HTR-8/SVneo (cell line): ENCODE measurements at places on chromosomes 7 and 10.

GRCh38 chr10:67621834-67622233 is 74.2 kb downstream of the CTNNA3 start:
- DNase-seq: no peak

- DNase-seq: no peak
Observed at GRCh38 chr7:21916176-21916575, 29.5 kb downstream of the CDCA7L start.

- DNase-seq: no peak
Observed at GRCh38 chr7:17948526-17949238, 8.4 kb upstream of the SNX13 start.

DNA sequence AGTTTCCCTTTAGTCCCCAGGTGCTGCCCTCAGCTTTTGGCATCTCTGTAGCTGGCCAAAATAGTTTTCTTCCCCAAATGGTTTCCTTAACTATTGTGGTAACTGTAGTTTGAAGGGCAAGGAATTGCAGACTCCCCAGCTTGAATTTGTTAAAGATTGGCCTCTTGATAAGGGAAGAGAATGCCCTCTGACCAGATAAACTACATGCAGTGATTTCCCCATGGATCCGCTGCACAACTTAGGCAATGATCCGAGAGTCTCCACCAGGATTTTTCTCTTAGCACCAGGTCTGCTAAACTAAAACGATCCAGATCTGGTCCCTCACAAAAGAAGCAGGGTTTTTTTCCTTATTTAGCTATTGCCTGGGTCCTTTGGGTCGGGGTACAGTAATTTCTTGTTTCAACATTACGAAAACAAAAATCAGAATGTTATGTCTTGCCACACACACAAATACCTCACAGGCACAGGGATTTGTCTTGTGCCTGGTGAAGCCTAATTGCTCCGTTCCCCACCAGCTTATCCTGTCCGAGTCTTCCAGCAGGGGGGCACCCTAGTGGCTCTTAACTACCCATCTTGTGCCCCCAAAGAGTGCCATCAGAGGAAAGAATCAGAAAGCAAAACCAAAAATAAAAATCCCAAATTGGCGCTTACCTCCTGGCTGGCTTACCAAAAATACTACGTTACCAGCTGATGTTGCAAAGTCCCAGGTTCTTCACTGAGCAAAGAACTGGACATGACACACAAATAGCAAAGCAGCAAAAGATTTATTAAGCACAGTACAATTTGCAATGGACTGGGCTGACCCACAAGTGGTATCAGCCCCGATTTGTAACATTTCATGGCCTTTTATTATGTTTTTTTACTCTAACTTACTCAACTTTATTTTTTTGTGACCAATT is 16.4 kb upstream of the STEAP2 start:
- no peak for DNase-seq

- DNase-seq: peak; percentile 74
Observed at GRCh38 chr10:30671026-30671616, 41.6 kb upstream of the LYZL2 start.

DNA sequence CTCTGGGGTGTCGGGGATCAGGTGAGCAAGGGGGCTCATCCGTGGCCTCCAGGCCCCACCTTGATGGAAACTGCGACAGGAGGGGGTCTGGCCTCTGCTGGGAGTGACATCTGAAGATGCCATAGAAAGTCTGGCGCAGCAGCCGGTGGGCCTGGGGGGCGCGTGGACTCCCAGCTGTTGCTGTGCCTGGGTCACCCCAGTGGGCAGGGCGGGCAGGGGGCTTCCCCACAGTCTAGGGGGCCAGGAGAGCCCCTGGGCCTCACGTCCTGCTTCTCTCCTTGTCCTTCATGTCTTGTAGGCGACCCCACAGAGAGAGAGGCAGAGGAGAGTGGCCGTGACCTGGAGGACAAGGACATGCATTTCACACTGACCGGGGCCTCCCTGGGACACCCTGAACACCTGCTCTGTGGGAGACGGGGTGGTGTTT is 450.5 kb downstream of the DNAJB6 start:
- no peak for DNase-seq

DNA sequence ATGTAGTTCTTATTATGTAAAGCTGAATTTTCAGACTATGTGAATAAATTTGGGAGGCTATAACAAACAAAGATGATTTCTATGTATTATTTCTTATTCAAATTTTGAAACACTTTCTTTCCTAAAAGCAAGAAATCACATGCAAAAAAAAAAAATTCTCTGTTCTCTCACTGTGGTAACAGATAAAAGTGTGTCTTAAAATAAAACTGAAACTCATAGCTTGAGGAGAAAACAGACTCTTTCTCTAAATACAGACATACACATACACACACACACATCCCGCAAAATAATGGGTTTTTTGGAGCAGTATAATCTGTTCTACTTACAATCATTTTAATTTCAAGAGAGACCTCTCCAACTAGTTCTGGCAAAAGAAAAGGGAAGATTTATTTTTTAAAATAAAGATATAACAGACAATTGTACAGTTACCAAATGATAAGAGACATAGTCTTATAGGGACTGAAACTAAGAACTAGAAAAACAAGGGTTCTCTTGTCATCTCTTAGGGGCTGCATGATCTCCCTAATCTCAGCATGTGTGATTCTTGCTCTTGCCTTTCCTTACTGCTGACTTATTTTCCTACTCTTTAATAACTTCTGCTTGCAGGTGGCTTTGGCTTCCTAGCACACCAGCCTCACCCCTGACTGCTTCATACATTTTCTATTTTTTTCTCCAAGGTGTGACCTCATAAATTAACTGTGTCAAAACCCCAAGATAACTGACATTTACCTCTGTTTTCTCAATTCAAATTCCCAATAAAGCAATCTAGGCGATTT is 483.5 kb upstream of the POT1 start:
- DNase-seq: no peak

- DNase-seq: peak; percentile 22
Observed at GRCh38 chr10:48506147-48506917, 98.5 kb downstream of the ARHGAP22 start.

DNA sequence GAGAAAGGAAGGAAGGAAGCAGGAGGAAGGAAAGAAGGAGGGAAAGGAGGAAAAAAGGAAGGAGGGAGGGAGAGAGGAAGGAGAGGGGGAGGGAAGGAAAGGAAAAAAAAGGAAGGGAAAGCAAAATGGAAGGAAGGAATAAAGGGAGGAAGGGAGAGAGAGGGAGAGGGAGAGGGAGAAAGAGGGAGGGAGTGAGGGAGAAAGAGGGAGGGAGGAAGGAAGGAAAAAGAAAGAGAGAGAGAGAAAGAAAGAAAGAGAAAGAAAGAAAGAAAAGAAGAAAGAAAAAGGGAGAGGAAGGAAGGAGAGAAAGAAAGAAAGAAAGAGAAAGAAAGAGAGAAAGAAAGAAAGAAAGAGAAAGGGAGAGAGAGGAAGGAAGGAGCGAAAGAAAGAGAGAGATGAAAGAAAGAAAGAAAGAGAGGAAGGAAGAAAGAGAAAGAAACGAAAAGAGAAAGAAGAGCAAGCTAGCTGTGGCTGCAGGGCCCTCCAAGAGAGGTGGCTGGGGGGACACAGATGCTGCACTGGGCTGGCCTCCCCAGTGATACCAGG is 472.4 kb upstream of the MGMT start:
- DNase-seq: no peak

DNA sequence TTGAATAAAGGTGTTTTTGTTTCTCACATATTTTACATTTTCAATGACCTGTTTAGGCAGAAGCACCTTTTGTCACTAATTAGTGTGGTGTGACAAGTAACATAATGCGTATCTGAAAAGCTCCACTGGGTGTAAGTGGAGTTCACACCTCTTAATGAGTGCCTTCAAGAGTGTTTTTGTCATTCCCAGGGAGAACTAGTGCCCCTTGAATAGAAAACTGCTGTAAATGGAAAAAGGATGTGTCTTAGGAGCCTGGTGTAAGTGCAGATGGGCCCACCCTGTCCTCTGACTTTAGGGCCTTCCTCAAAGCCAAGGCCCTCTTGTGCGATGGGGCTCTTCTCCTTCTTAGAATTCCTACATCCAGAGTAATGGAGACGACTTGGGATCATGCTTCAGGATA is 170.0 kb downstream of the MGMT start:
- no peak for DNase-seq

GRCh38 chr7:39985398-39985918 is 35.4 kb downstream of the CDK13 start:
- DNase-seq: no peak

- peak; percentile 15 for DNase-seq
Observed at GRCh38 chr10:29386342-29386999, 97.6 kb downstream of the LYZL1 start.

DNA sequence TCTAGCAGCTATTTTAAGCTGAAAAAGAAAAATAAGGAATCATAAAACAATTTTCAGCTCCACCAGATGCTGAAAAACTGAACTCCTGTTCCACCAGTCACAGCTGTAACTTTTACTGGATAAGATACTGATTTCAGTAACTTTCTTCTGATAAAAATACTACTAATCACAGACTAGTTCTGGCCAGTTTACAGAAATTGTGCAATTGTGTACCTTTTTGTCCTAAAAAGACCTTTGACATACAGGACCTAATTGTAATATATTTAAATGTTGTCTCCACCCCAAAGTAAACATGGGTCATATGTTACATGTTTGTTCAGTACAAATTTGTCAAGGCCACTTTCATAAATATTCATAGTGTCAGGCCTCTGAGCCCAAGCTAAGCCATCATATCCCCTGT is 27.1 kb upstream of the PIP start:
- no peak for DNase-seq

DNA sequence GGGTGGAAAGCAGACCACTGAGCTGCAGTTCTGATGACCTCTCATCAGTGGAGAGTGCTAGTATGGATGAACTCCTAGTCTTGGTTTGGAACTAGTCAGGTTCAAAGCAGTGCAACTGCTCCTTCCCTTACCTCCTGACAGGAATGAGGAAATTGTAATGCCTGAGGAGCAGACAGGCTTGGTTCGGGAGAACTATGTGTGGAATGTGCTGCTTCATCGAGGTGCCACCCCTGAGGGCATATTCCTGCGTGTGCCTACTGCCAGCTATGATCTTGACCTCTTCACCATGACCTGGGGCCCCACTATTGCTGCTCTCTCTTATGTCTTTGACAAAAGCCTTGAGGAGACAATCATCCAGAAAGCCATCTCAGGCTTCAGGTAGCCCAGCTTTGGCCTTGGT is 27.4 kb upstream of the NFKB2 start:
- peak; percentile 23 for DNase-seq

GRCh38 chr7:158733775-158734494 is 29.3 kb upstream of the NCAPG2 start:
- DNase-seq: no peak

DNA sequence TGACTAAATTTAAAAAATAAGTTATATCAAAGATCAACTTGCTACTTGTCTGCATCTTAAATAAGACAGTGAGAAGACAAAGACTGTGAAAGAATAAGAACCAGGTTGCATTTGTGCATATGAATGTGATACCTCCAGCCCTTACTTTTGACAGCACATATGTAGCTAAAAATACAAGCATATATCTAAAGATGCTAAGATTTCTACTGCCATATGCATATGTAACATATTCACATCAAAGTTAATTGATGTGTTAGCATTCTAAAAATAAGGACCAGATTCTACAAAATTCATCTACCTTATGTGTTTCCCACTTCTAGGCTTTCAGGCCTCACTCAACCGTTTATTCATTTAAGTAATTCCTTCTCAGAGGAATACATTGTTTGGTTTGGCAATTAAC is 1120.3 kb upstream of the LRRTM3 start:
- DNase-seq: no peak

DNA sequence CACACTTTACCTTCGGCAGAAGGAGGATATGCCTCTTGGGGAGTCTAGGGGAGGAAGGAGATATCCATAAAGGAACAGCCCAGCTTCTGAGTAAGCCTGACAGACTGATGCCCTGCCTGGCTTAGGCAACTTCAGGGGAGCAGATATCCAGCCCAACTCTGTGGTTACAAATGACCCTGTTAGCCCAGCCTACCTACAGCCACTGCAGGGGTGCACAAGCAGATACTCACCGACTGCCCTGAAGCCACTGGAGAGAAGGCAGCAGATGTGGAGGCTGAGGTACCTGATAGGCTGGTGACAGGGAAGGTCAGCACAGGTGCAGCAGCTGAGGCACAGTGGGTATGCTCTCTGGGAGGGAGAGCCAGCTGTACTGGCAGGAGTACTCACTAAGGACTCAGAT is 770.2 kb downstream of the GRID1 start:
- DNase-seq: no peak

DNA sequence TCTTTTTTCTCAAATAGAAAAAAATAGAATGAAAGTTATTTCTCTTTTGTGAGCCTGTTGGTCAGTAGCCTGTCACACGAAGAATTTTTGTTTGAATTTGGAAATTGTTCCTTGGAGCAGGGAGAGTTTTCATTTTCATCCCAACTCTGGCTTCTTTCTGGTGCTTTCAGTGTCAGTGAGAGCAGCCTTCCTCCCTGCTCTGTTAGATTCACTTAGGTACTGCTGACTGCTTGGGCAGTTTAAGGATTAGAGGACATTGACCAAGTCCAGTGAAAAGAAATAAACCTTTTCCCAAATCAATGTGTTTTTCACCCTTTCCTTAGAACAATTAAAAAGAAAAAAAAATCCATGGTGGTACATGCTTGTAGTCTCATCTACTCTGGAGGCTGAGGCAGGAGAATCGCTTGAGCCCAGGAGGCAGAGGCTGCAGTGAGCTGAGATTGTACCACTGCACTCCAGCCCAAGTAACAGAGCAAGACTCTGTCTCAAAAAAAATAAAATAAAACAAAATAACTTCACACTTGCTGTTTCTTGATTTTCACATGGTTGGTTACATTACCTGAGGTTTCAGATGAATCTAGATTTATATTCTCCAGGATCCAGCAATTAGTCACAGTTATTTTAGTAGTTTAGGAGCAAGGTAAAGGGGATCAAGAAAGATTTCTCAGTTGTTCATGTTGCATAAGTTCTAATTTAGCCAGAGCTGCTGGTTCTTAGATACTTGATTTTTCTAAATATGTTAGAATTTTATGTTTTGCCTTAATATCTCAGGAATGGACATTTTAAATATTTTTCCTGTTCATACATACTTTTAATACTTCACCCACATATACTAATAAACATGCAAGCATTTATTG is 63.1 kb downstream of the ZNRF2 start:
- no peak for DNase-seq

DNA sequence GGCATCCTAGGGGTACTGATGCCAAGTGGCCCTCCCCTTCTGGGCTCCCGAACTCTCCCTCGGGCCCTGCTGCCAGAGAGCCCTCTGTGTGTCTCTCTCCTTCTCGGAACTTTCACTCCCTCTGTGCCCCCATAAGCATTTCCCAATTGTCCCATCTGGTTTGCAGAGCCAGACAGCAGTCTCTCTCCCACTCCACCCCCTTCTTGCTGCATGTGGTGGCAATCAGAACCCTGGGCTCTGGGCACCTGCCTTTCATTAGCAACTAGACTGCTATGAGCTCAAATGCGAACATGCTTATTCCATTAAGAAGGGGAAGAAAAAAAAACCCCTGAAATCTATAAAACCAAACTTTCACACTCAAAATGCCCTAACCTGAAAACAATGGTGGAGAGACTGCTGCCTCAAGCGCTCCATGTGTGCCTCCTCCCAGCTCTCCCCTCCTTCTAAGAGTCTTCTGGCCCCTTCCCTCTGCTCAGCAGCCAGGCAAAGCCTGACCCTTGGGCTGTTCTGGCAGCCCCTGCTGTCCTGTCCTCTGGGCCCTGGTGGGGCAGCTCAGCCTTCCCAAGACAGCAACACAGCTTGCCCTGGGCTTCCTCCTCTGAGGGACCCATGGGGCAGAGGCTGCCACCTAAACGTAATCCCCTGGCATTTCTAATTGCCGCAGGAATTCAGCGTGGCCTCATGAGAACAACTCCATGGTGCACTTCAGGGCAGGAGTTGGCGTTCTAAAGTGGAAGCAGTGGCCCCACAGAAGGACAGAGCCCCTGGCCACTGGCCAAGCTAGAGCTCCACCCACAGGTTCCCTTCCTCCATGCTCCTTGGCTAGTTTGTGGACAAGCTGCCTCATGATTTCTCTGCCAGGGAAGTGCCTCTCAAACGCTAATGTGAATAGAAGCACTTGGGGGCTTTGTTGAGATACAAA is 415.4 kb downstream of the PLXNA4 start:
- no peak for DNase-seq
